ENCODE measurements at places on chromosomes 6 and 20. TPM values are rescaled to one million over a fixed set of nuclear protein-coding genes. Genes with fewer than 3 reads are reported as not detected.

The CALHM4 gene
- not detected for polyA plus RNA-seq

The SMPDL3A gene
- 1.2 TPM for polyA plus RNA-seq

The UST gene
- 3.7 TPM for polyA plus RNA-seq

The ZNF311 gene
- not detected for polyA plus RNA-seq

The NKAIN2 gene
- not detected for polyA plus RNA-seq

The VIP gene
- polyA plus RNA-seq, result not detected

The CDH26 gene
- polyA plus RNA-seq, result not detected

The IYD gene
- not detected for polyA plus RNA-seq

The UBR2 gene
- polyA plus RNA-seq, result 6.4 TPM

The PNISR gene
- polyA plus RNA-seq, result 65.5 TPM

GRCh38 chr6:122482750-122483080 is 11.1 kb upstream of the SERINC1 start:
- DNase-seq, result no peak
- no peaks in the 10 kb centered on the region for H3K4me1 ChIP-seq

DNA sequence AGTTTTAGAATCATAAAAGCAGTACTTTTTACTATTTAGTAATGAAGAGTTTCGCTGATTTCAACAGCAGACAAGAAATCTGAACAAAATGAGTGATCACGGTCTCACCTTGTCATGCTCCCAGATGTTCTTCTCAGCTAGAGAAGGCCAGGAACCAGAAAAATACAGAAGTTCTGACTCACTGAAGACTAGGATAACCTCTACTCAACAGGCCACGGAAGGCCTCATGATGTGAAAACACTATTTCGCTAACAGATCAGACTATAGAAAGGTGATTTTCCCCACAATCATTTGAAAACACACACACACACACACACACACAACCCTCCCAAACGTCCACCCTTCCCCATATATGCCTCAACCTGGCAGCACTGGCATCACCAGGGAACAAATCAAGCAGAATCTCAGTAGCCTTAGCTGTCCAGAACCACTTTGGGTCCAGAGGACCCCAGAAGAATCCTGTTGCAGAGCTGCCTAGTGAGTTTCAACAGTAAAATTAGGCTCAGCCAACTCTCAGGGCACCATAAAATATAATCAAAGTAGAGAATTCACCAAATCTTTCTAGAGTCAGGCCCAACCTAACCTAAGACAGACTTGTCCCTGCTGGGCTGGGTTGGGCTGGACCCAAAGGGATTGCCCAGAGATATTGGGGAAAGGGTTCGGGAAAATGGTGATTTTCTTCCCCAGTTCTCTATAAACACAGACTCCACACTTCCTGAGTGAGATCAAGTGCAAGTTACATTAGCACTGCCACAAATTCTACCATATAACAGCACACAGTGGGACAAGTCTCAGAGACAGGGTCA is 7.9 kb downstream of the EXOC2 start:
- peak overlapping the region; percentile 76 for H3K27ac ChIP-seq
- no peak for DNase-seq
- H3K4me3 ChIP-seq, result no peak overlapping the region
- H3K36me3 ChIP-seq, result no peaks in the 10 kb centered on the region
- no peaks in the 10 kb centered on the region for H3K27me3 ChIP-seq
- peaks cover 61% of the 10 kb centered on the region for H3K4me1 ChIP-seq

DNA sequence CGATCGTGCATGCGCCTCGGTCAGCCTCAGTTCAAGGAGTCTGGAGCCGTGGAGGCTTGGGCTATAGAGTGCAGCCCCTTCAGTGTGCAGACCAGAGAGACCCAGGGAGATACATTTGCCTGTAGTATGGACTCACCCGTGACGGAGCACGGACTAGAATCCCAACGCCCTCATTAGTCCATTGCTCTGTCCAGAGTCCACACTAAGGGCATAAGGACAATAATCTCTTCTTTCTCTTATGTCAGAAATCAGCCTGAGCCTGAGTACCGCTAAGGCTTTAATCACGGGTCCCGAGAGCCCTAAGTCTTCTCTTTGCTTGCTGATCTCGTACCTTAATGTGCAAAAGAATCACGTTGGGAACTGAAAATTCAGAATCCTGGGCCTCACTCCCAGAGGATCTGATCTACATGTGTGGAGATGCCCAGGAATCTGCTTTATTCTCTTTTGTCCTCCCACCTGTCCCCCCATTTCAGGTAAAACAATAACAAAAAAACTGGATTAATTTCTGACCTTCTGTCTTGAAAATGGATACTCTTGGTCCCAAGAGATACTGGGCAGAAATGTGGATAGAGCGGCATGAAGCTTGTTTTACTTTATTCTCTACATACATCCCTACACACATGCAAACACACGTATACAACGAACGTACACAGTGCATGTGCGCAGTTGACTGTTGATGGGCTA is 671 bp downstream of the BPHL start:
- DNase-seq, result no peak
- H3K27me3 ChIP-seq, result peaks cover 8% of the 10 kb centered on the region
- peak overlapping the region; percentile 89 for H3K4me3 ChIP-seq
- peaks cover 17% of the 10 kb centered on the region for H3K4me1 ChIP-seq

GRCh38 chr6:53325785-53326184 is 23.0 kb downstream of the ELOVL5 start:
- DNase-seq, result no peak
- peak overlapping the region; percentile 74 for H3K27ac ChIP-seq
- peaks cover 79% of the 10 kb centered on the region for H3K4me1 ChIP-seq
- no peaks in the 10 kb centered on the region for H3K36me3 ChIP-seq
- H3K4me3 ChIP-seq, result no peak overlapping the region
- H3K27me3 ChIP-seq, result no peaks in the 10 kb centered on the region

DNA sequence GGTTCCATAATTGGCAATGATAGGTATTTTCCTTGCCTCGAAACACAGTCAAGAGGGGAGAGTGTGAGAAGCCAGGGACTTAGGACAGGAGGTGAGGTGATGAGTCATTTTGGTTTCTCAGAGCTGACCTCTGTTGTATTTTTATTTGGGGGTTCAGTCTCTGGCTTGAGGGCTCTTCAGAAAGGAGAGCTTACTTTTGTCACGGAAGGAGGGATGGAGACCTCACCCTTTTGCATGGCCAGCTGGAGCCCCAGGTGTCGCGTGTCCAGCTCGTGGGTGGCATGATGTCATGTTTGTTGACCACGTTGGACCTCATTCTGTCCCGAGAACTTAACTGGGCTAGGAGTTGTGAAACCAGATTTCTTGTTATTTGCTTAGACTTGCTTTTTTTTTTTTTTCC is 293.9 kb downstream of the QKI start:
- no peaks in the 10 kb centered on the region for H3K27me3 ChIP-seq
- H3K27ac ChIP-seq, result no peak overlapping the region
- no peaks in the 10 kb centered on the region for H3K36me3 ChIP-seq
- H3K4me3 ChIP-seq, result no peak overlapping the region
- no peak for DNase-seq

DNA sequence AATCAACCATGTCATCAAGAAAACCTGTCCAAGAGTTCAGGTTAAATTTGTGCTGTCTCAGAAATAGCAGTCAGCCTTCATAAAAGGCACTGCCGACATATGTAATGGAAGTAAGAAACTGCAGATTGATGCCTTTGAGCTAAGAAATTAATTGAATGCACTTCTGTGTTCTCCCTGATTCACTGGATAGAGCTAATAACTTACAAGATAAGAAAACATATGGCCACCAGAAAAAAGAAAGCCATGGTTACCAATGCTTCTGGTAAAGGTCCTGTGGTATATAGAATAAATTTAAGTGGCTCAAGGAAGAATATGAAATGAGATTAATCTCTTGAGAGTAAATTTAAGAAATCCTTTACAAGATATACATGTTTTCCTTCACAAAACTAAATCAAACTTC is 242.5 kb upstream of the UFL1 start:
- H3K27me3 ChIP-seq, result no peaks in the 10 kb centered on the region
- no peak for DNase-seq
- H3K27ac ChIP-seq, result no peak overlapping the region
- H3K4me3 ChIP-seq, result no peak overlapping the region
- H3K4me1 ChIP-seq, result no peaks in the 10 kb centered on the region

DNA sequence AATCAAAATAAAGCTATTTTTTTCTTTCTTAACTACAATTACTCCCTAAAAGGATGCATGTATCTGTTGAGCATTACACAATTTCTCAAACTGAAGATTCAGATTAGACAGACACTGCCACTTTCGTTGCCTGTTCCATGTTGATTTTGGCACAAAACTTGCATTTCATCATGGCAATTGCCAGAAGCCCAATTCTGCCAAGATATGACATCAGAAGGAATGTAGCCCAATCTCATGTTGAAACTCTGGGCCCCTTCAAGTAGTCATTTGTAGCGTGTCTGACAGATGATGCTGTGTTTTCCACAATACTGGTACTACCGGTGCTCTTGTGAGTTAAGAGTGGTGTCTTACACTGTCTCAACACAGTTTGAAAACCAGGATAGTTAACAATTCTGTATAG is 705.4 kb downstream of the PTPRT start:
- H3K27me3 ChIP-seq, result no peaks in the 10 kb centered on the region
- H3K4me3 ChIP-seq, result no peak overlapping the region
- no peak for DNase-seq
- H3K36me3 ChIP-seq, result no peaks in the 10 kb centered on the region

DNA sequence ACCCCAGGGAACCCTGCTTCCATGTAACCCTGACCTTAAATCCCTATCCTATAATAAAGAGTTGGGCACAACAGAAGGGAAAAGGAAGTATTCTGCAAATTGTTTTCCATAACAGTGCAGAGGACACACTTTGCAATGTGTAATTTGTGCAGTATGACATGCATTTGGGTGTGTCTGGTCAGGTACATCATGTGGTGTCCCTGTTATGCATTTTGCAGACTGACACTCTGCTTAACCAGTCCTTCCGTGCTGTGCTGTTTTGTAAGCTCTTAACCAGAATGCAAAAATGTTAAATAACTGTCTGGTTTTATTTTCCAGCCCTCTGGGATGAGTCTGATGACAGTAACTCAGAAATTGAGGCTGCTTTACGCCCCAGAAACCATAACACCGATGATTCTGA is 57.0 kb upstream of the XRN2 start:
- H3K4me1 ChIP-seq, result no peaks in the 10 kb centered on the region
- H3K36me3 ChIP-seq, result peaks cover 18% of the 10 kb centered on the region
- no peak overlapping the region for H3K27ac ChIP-seq
- DNase-seq, result no peak
- H3K27me3 ChIP-seq, result no peaks in the 10 kb centered on the region

- peaks cover 4% of the 10 kb centered on the region for H3K27me3 ChIP-seq
- H3K27ac ChIP-seq, result no peak overlapping the region
- DNase-seq, result no peak
- no peaks in the 10 kb centered on the region for H3K4me1 ChIP-seq
- no peaks in the 10 kb centered on the region for H3K36me3 ChIP-seq
Observed at GRCh38 chr6:147468634-147469033, 39.9 kb upstream of the SAMD5 start.

DNA sequence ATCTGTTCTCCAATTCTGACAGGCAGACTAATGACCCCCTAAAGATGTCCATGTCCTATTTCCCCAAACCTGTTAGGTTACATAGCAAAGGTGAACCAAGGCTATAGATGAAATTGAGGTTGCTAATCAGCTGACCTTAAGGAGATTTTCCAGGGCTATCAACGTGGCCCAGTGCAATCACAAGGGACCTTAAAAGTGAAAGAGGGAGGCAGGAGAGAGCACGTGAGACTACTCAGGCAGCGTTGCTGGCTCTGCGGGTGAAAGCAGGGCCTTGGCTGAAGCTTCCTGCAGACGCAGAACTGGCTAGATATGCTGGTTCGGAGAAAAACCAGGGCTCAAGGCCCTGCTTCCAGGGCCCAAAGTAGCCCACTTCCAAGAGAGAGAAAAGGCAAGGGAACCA is 78.7 kb downstream of the NCOA7 start:
- peaks cover 20% of the 10 kb centered on the region for H3K4me1 ChIP-seq
- no peak overlapping the region for H3K4me3 ChIP-seq
- H3K36me3 ChIP-seq, result peaks cover 4% of the 10 kb centered on the region
- no peak for DNase-seq

- no peak for DNase-seq
- no peaks in the 10 kb centered on the region for H3K36me3 ChIP-seq
- peak overlapping the region; percentile 96 for H3K27ac ChIP-seq
- H3K27me3 ChIP-seq, result peaks cover 9% of the 10 kb centered on the region
- H3K4me3 ChIP-seq, result peak overlapping the region; percentile 92
- H3K4me1 ChIP-seq, result peaks cover 23% of the 10 kb centered on the region
Observed at GRCh38 chr20:61718361-61719005, 347.2 kb downstream of the TAF4 start.

DNA sequence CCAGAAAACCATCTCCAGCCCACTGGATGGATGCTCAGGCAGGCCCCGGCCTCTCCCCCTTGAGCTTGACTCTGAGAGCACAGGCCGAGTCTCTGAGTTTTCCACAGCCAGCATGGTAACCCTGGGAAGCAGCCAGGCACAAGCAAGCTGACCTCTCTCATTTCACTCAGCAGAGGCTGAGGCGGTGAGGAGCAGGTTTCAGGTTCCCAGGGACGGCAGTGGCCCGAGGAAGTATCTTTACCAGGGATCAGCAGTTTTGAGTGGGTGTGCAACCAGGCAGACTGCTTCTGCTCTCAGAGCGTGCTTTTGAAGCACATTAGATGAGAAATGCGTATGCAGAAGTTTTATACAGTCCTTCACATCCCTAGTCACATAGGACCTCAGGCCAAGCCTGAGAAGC is 12.6 kb downstream of the HCK start:
- no peak for DNase-seq
- no peaks in the 10 kb centered on the region for H3K4me1 ChIP-seq
- H3K4me3 ChIP-seq, result no peak overlapping the region
- H3K27me3 ChIP-seq, result peaks cover 2% of the 10 kb centered on the region

- H3K4me3 ChIP-seq, result no peak overlapping the region
- no peaks in the 10 kb centered on the region for H3K36me3 ChIP-seq
- no peak for DNase-seq
- peaks cover 28% of the 10 kb centered on the region for H3K4me1 ChIP-seq
Observed at GRCh38 chr6:37492236-37492972, 7.3 kb downstream of the CCDC167 start.

DNA sequence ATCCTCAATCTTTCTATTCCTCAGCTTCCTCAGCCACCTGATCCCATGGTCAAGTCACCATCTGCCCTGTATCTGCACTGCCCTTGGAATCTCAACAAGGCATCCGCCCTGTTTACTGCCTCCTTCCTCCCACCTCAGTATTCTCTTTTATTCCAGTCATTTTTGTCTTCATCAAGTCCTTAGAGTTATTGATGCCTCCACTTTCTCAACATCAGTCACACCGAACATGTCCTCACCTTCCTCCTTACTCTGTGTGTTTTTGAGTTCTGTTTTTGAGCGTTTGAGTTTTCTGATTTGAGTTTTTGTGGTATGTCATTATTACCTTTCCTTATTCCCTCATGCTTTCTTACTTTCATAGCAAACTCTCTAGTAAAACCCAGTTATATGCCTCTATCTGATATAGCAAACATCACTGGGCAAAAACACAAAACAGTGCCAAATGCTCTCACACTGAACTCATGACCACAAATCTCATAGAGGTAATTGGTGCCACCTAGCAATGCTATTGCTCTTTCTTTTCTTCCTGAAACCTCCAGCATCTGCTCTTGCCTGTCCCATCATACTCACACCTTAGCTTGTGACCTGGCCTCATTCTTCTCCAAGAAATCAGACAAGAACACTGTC is 11.8 kb upstream of the GNRH2 start:
- H3K4me1 ChIP-seq, result no peaks in the 10 kb centered on the region
- H3K4me3 ChIP-seq, result no peak overlapping the region
- DNase-seq, result no peak
- H3K27ac ChIP-seq, result no peak overlapping the region
- H3K36me3 ChIP-seq, result peaks cover 28% of the 10 kb centered on the region
- peaks cover 6% of the 10 kb centered on the region for H3K27me3 ChIP-seq
